ENCODE measurements at places on chromosomes 16 and 17.

DNA sequence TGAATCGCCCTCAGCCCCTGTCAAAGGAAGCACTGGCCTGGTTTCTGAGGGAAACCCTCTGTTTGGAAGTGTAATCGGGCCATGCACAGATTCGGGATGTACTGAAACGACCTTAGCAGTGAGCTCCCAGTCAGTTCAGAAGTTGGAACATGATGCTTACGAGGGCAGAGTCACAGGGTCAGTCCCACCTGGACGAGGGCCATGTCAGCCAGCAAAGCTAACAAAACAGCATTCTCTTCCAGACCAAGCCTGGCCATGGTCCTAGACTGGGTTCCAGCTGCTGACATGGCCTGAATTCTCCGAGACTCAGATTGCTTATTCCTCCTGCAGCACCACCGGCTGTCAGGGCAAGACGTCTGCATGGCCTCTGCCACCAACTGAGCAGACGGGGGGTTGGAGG lies 192.2 kb upstream of the WSCD1 start:
- DNase-seq: no peak

- peak; percentile 70 for DNase-seq
These were observed 12.7 kb downstream of the TBX2 start for GRCh38 chr17:61412143-61412859.

DNA sequence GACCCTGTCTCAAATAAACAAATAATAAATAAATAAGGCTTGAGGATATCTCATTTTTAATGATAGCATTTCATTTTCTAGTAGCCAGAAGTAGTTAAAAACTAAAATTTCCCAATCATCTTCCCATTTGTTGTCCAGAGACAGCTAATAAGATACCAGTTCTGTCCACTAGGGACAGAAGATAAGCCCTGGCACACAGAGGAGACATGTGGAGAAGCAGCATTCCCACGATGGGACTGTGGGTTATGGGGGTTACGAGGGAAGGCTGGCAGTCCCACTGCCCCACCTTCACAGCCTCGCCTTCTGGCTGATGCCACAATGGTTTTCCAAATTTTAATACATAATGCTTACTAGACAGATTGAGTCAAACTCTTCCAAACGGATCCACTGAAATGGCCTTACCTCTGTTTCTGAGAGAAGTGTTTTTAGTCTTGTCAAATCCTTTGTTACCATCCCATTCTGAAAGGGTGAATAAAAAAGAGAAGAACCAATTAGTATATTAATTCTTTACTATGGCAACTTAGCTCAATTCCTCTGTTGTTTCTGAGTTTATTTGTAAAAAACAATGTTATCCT lies 44.2 kb downstream of the HELZ start:
- DNase-seq: no peak

- no peak for DNase-seq
These were observed 2.8 kb upstream of the PYCR1 start for GRCh38 chr17:81939881-81940385.

- no peak for DNase-seq
These were observed 95.7 kb downstream of the FOXL1 start for GRCh38 chr16:86673956-86674453.

DNA sequence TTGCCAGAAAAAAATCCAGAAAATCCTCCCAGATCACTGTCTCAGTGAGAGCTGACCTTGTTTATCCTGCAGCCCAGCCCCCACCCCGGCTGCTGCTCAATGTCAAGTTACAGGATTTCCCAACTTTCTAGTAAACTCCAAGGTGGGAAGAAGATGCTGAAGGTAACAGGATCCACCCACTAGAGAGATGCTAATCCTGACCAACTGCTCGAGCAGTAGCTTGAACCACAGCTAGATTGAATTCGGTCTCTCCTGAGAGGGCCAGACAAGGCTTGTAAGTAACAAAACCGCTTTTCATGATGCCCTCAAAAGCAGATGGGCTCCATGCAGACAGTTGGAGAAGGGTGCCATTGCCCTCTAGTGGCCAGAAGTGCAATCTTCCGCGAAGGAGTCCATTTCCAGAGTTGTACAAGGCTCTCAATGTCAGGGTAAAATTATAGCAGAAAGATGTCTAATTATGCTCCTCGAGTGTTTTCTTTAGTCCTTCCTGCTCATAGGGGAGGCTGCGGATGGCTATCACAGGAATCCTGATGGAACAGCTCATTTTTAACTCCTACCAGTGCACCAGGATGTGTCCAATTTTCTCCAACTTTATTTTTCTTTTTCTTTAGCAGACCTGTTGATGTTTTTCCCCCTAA lies 3.9 kb downstream of the CDH11 start:
- DNase-seq: peak; percentile 77

DNA sequence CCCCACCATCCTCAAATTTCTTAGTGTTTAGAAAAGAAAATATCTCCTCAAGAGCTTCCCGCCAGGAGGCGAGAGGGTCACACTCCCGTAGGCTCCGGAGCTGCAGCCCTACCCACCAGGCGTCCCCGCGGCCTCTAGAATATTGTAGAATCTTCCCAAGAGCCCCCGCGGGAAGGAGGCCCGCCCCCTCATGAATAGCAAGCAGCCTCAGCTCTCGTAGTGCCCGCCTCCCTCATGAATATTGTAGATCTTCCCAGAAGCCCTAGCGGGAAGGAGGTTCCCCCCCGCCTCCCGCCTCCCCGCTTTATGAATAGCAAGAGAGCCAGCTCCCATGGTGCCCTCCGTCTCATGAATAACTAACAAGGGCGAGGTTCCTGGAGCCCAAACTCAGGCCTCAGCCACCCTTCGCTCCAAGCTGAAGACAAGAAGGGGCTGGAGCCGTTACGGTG lies at the start of gene FBXO47:
Gene FBXO47 (minus strand): TSS at position 114 of the 449 bp plus-strand sequence. CDS start 4,378 bp downstream, outside the sequence.
- DNase-seq: peak; percentile 77

DNA sequence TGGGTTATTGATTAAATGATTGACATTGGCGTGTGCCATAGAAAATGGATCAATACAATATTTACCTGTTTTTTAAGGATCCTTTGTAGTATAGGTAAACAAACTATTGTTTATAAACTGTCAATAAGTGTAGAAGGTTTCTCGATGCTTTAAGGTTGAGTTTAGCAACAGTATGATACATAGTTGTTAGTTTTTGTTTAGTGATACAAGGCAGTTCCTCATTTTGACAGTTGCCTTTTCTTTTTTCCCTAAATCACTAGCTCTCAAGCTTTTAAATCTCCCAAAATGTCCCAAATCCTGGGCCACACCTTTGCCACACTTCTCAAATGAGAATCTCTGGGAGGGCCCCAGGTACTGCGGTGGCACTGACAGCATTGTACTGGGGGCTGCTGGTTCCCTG lies 57.3 kb downstream of the EPN2 start:
- DNase-seq: no peak

- DNase-seq: no peak
These were observed 11.4 kb downstream of the SCGB1C2 start for GRCh38 chr17:148757-149156.

DNA sequence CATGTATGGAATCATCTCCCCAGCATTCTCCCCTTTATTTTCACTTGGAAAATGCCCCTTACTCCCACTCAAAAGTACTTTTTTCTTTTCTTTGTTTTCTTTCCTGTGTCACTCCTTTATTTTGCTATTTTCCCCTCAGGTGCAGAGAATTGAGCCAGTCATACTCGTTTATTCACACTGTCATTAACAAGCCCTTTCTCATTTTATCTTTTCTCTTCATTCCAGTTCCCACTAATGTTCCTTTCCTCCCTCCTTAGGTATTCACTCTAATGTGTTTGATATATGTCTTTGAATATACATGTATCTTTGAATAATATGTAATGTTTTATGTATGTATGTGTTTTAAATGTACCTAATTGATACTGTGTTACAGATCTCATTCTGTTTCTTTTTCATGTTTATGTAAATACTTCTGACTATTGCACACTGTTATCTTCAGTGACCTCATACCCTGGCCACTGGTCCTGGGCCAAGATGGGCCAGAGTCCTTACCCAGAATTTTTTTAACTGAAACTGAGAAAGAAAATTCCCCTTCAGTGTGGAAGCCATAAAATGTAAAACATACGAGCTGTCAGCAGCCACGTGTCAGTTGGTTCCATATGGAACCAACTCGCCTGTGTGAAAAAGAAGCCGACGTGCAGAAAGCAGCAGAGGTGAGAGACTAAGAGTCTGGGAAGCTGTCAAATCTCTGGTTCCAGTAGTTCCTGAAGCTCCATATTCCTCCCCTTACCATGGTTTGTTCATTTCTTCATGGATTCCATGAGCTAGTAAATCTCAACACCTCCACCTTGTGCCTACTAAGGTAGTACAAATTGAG lies 5.8 kb downstream of the SRR start:
- no peak for DNase-seq

DNA sequence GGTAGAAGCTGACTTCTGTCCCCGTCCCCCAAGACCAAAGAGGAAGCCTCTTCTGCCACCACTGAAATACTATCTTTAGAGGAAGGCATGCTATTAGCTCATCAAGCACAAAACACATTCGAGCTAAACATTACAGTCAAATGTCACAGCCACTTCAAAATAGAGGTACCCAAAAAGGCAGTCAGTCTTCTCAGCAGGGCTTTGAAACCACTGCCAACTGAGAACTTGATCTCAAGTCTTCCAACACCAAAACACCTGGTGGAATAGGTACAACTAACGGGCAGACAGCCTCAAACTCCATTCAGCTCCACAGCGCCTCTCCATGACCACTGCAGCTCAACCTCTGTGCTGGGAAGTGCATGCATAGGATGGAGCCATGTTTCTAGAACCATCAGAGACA lies 36.0 kb downstream of the ZFHX3 start:
- DNase-seq: no peak

DNA sequence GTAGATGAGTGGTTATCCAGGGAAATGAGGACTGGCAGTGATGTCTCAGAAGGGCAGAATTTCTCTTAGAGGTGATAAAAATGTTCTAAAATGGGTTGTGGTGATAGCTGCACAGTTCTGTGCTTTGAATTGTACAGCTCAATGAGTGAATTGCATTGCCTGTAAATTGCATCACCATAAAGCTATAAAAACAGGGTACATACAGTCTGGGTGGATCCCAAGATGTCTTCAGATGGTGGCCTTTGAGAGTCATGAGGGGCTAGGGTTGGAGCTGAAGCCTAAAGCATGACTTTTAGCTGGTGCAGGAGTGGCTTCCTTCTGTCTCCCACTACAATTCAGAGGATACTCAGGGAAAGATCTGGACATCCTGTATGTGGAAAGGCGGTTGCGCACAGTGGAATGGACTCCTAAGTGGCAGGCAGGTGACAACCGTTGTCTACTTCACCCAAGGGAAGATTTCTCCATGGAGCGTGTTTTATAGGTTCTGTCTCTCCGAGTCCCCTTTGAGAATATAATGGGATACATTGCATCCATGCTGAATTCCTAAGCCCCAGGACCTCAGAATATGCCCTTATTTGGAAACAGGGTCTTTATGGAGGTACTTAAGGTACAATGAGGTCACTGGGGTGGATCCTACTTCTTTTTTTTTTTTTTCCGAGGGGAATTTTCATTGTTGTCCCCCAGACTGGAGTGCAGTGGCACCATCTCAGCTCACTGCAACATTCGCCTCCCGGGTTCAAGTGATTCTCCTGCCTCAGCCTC lies 1.6 kb upstream of the IL32 start:
- DNase-seq: no peak

- DNase-seq: no peak
These were observed 188.6 kb upstream of the PSMD7 start for GRCh38 chr16:74107795-74108610.

DNA sequence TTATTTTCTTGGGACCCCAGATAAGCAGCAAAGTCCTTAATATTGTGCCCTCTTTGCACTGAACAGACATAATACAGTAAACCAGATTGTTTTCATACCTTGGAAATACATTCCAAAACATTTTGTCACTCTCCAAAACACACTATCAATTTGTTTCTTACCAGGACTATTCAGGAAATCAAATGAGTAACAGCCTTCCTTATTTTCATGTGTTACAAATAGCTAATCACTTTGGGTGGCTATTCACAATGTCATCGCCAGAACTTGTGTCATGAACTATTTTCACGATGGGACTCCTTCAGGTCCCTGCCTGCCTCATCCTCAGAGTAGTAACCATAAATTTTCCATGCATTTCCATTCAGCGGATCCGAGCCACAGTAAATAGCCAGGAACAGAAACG lies 104.5 kb downstream of the MAP2K6 start:
- no peak for DNase-seq

DNA sequence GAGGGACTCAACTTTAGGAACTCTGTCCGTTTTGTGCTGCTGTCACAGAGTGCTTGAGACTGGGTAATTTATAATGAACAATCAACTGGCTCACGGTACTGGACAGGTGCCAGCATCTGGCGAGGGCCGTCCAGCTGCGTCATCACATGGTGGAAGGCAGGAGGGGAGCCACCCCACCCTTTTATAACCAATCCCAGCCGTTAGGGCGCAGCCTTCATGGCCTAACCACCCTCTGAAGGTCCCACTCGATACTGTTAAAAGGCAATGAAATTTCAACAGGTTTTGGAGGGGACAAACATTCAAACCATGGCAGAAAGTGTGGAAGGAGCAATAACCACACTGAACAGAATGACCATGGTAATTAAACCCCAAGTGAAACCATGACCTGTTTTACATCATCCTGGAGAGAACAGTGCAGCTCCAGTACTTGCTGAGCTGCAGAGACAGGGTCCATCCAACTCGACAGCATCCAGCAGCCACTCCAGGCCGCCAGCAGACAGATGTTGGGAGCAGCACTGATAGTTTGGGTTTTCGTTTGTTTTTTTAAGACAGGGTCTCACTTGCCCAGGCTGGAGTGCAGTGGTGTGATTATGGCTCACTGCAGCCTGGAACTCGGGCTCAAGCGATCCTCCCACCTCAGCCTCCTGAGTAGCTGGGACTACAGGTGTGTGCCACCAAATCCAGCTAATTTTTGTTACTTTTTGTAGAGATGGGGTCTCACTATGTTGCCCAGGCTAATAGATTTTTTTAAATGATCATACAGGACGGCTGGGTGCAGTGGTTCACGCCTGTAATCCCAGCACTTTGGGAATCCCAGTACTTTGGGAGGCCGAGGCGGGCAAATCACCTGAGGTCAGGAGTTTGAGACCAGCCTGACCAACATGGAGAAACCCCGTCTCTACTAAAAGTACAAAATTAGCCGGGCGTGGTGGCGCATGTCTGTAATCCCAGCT lies 11.0 kb downstream of the CHMP6 start:
- DNase-seq: peak; percentile 51

GRCh38 chr17:4272213-4272971 lies 8.6 kb upstream of the ANKFY1 start:
- no peak for DNase-seq

- peak; percentile 18 for DNase-seq
These were observed 22.1 kb downstream of the TMC7 start for GRCh38 chr16:19005561-19006445.

GRCh38 chr17:51152766-51153209 lies 571 bp upstream of the NME1 start:
- peak; percentile 29 for DNase-seq

- no peak for DNase-seq
These were observed 260.1 kb downstream of the PARN start for GRCh38 chr16:14369734-14370598.

Measured in astrocyte (in vitro differentiated cells and primary cell).